ENCODE measurements at places on chromosomes 4 and X. TPM values are rescaled to one million over a fixed set of nuclear protein-coding genes. Genes with fewer than 3 reads are reported as not detected.
A peak's percentile ranks its signal among the peaks of the same experiment; 100 is the strongest.

The GAR1 gene
- 98.7 TPM for polyA plus RNA-seq

The FAM236B gene
- polyA plus RNA-seq = not detected

The PLXNA3 gene
- 4.1 TPM for polyA plus RNA-seq

The USP51 gene
- 2.8 TPM for polyA plus RNA-seq

The TACR3 gene
- 0.70 TPM for polyA plus RNA-seq

The MAGEC3 gene
- polyA plus RNA-seq = not detected

The PPARGC1A gene
- 0.12 TPM for polyA plus RNA-seq

The ADGRG4 gene
- polyA plus RNA-seq = not detected

The TRPC5OS gene
- not detected for polyA plus RNA-seq

The NEUROG2 gene
- not detected for polyA plus RNA-seq

- H3K27ac ChIP-seq = peak overlapping the region; percentile 3
- peak; percentile 48 for DNase-seq
- H3K4me1 ChIP-seq = peaks cover 27% of the 10 kb centered on the region
- no peaks in the 10 kb centered on the region for H3K27me3 ChIP-seq
- no peak overlapping the region for H3K4me3 ChIP-seq
- no peaks in the 10 kb centered on the region for H3K36me3 ChIP-seq
Measured at GRCh38 chr4:168151327-168151726, 59.0 kb downstream of the ANXA10 start.

DNA sequence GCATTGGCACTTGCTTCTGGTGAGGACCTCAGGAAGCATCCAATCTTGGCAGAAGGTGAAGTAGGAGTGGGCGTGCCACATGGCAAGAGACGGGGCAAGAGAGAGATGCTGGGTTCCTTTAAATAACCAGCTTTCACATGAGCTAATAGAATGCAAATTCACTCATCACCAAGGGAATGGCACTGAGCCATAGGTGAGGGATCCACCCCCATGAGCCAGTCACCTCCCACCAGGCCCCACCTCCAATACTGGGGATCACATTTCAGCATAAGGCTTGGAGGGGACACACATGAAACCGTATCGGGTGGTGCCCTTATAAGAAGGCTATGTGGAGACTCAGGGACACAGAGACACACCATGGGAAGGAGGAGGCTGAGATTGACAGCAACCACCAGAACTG is 140.0 kb upstream of the MSX1 start:
- H3K4me1 ChIP-seq = peaks cover 9% of the 10 kb centered on the region
- no peaks in the 10 kb centered on the region for H3K27me3 ChIP-seq
- DNase-seq = peak; percentile 44

DNA sequence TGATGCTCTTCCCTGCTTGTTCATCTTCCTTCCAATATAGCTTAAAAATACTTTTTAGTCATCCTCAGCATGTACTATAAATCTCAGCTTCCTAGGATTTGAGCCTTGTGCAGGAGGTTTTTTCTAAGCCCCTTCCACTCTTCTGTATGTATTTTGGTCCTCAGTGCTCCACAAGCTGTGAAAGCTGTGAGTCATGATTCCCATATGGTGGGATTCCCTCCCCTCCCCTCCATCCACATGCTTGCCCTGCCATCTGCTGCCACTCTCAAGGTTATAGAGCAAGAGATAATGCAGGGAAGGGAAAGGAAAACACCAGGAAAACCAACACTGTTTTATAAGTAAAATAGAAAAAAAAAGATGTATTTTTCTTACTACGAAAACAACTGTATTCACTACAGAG is 58.5 kb upstream of the AP1S2 start:
- peaks cover 11% of the 10 kb centered on the region for H3K4me1 ChIP-seq
- DNase-seq = no peak
- no peak overlapping the region for H3K27ac ChIP-seq
- no peaks in the 10 kb centered on the region for H3K27me3 ChIP-seq

DNA sequence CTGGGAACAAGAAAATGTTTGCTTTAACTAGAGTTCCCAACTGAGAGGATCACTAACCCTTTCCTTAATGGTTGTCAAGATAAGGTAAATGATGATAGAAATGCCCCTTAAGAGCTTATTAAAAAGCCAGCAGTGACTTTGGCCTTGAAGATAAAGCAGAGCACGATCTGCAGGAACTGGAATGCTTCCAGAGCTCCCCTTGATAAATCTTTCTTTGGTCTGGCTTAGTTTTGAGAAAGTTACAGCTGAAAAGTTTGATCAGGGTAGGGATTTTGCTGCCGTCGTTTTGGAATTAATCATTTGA is 64.0 kb downstream of the PTTG2 start:
- no peaks in the 10 kb centered on the region for H3K27me3 ChIP-seq
- no peaks in the 10 kb centered on the region for H3K4me1 ChIP-seq
- H3K27ac ChIP-seq = 0 out of 2 replicates have a peak overlapping the region, but pooled peaks have one; percentile 8
- no peak for DNase-seq
- H3K36me3 ChIP-seq = peaks cover 8% of the 10 kb centered on the region
- H3K4me3 ChIP-seq = no peak overlapping the region

- H3K4me1 ChIP-seq = peaks cover 13% of the 10 kb centered on the region
- H3K4me3 ChIP-seq = no peak overlapping the region
- H3K27ac ChIP-seq = no peak overlapping the region
Measured at GRCh38 chr4:102625232-102625930, 124.2 kb downstream of the NFKB1 start.

DNA sequence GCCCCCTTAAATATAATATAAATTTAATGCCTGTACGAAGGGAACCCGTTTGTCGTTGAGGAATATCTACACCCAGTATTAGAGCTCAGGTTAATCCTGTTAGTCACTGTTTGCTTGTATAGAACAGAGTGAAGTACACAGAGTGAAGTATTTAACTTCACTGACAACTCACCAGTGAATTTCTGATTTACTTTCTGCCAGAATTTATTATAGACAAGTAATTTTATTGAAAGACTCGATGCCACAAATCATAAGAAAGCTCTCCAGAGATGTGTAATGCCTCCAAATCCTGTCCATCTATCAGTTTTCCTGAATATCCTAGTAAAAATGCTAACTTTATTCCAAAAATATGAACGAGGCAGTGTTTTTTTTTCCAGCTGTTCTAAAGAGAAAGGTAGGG is 1.6 kb downstream of the GAB1 start:
- peak overlapping the region; percentile 89 for H3K4me3 ChIP-seq
- DNase-seq = no peak
- peaks cover 16% of the 10 kb centered on the region for H3K4me1 ChIP-seq
- peaks cover 7% of the 10 kb centered on the region for H3K27me3 ChIP-seq

DNA sequence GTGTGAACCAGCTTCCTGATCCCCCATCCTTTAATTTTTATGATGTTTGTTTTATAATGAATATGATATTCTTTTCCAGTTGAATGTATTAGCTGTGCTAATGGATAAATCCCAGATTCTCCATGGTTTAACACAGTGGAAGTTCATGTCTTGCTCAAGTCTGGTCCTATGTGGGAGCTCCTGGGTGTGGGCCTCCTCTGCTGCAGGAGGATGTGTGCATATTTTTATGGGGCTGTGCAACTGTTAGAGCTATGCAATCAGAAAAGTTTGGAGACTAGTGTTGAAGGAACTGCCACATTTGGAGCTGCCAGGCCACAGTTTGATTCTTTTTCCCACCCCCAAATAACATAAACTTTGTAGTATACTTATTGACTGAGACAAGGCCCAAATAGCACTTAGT is 24.8 kb downstream of the MGST2 start:
- no peaks in the 10 kb centered on the region for H3K4me1 ChIP-seq
- DNase-seq = no peak
- H3K4me3 ChIP-seq = no peak overlapping the region

- H3K4me1 ChIP-seq = no peaks in the 10 kb centered on the region
- H3K4me3 ChIP-seq = peak overlapping the region; percentile 80
Measured at GRCh38 chrX:129842510-129843208, 1.0 kb downstream of the ZDHHC9 start.

DNA sequence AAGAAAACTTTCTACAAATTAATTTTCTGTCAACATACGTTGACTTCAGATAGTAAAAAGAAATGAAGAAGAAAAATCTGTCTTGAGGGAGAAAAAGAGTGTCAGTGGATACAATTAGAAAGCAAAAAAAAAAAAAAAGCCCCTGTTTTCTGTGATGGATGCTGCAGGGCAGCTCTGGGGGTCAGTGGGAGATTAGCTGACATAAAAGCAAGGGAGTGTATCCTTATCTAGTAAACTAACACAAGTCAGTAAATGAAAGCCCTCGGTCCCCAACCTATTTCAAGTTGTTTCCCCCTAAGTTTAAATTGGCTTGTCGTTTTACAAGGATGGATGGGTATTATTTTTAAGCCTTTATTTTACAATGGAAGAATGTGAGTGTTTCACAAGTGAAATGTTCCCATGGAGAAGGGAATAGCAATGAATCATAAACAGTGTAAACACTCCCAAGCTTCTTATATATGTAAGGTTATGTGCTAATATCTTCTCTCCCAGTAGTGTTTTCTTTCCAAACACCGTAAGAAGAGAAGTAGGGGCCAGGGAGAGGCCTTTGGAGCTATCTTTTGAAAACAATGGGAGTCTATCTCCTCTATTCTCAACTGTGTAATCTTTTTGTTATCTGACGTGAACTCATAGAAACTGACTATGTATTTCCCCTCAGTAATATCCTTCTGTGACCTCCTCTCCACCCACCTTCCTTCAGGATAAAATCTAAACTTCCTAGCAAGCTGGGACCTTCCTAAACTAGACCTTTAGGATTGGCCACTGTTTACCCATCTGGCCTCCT is 347.7 kb downstream of the FBXO8 start:
- H3K4me3 ChIP-seq = no peak overlapping the region
- no peak for DNase-seq
- no peaks in the 10 kb centered on the region for H3K27me3 ChIP-seq
- H3K27ac ChIP-seq = no peak overlapping the region

GRCh38 chr4:179007755-179008154 is 1565.5 kb upstream of the AGA start:
- no peak overlapping the region for H3K4me3 ChIP-seq
- H3K4me1 ChIP-seq = peaks cover 22% of the 10 kb centered on the region
- no peaks in the 10 kb centered on the region for H3K36me3 ChIP-seq
- H3K27ac ChIP-seq = no peak overlapping the region

DNA sequence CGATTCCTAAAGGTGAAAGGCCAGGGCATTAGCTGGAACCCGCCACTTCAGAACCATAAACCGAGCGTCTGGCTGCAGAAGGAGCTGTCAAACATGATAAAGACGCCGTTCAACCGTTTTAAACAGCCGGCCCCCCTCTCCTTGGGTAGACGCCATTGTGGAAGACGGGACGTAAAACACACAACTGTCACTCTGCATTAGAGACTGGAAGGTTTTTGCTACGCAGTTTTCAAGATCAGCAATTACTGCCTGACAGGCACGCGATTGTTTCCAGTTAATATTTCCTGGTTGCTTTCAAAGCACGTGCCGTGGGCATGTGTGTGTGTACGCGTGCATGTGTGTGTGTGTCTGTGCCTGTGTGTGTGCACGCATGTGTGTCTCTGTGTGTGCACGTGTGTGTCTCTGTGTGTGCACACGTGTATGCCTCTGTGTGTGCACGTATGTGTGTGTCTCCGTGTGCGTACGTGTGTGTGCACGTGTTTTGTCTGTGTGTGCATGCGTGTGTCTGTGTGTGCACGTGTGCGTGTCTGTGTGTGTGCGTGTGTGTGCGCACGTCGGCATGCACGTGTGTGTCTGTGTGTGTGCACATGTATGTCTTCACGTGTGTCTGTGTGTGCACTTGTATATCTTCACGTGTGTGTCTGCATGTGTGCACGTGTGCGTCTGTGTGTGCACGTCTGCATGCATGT is 48.8 kb downstream of the SHOX start:
- peaks cover 19% of the 10 kb centered on the region for H3K4me1 ChIP-seq
- H3K27me3 ChIP-seq = no peaks in the 10 kb centered on the region
- no peak overlapping the region for H3K4me3 ChIP-seq

GRCh38 chrX:120286733-120287512 is 24.3 kb downstream of the TMEM255A start:
- no peaks in the 10 kb centered on the region for H3K36me3 ChIP-seq
- H3K4me3 ChIP-seq = no peak overlapping the region
- DNase-seq = no peak
- no peak overlapping the region for H3K27ac ChIP-seq

DNA sequence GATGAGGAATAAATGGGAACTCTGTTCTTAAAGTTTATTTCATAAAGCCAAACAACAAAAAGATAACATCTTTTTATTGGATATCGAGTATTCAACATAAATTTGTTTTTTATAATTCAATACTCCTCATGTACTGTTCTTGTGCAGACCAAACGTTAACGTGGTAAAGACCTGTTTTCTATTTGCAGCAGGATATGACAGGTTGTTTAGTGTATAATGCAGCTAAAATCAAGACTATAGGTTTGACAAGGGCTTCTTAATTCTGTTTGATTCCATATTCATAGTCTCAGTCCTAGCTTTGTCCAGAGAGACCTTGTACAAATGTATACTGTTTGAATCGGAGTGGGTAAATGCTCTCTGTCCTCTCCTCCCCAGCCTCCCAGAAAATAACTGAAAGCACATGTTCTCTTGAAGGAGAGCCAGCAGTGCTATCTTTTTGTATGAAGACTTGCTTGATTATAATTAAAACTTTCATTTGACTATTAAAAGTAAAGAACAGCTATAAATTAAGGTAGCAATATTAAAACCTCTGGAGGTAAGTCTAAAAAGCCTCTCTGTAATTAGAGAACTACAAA is 17.7 kb downstream of the TMSB4X start:
- H3K4me1 ChIP-seq = 0 out of 2 replicates have a peak, but pooled peaks cover 5% of the 10 kb centered on the region
- H3K27ac ChIP-seq = no peak overlapping the region
- no peak for DNase-seq
- no peak overlapping the region for H3K4me3 ChIP-seq

- no peaks in the 10 kb centered on the region for H3K36me3 ChIP-seq
- no peak overlapping the region for H3K27ac ChIP-seq
- no peak for DNase-seq
- H3K27me3 ChIP-seq = no peaks in the 10 kb centered on the region
- no peak overlapping the region for H3K4me3 ChIP-seq
- H3K4me1 ChIP-seq = no peaks in the 10 kb centered on the region
Measured at GRCh38 chrX:154484255-154485149, 1.9 kb downstream of the UBL4A start.

DNA sequence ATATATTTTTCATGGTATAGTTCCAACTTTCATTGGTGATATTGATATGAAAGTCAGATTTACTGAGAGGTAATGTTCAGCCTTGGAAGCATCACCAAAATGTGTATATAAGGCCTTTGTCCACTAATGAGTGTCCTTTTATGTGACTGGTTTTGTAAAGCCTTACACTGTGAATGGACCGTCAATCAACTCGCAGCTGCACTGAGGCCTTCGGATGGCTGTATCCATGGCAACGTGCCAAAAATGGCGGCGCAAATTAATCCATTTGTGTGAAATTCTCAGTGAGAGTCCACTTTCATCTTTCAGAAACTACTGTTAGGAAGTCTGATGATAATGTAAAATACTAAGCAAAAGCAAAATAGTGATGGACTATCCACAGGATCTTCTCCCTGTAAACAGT is 131.7 kb downstream of the SPCS3 start:
- no peak overlapping the region for H3K27ac ChIP-seq
- no peaks in the 10 kb centered on the region for H3K36me3 ChIP-seq
- H3K4me1 ChIP-seq = no peaks in the 10 kb centered on the region

DNA sequence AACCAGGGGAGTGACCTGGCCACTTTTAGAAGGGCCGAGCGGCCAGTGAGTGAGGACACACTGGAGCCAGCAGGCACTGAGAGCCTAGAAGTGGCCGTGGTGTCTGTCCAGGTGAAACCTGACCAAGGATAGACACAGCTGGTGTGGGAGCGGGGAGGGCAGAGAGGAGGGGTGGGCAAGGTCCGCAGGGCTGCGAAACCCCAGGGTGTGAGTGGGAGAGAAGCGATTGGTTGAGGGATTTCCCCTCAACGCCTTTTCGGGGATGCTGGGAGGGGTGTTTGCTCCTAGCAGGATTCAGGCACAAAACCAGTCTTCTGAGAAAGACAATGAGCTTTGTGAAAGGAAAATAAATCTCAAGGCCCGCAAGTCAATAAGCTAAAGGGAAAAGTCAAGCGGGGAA is 33.2 kb upstream of the ARSD start:
- peak overlapping the region; percentile 76 for H3K27ac ChIP-seq
- H3K27me3 ChIP-seq = no peaks in the 10 kb centered on the region
- no peak for DNase-seq
- no peaks in the 10 kb centered on the region for H3K36me3 ChIP-seq
